ENCODE measurements at places on chromosomes 3 and 15. TPM values are rescaled to one million over a fixed set of nuclear protein-coding genes. Genes with fewer than 3 reads are reported as not detected.

Gene USP50
- 0.40 TPM for total RNA-seq

Gene CHCHD6
- 15.0 TPM for total RNA-seq

Gene OSTN
- total RNA-seq, result not detected

Gene GORASP1
- total RNA-seq, result 22.8 TPM

Gene SCN5A
- 0.33 TPM for total RNA-seq

Gene DNAH1
- 7.0 TPM for total RNA-seq

Gene FAM81A
- 0.83 TPM for total RNA-seq

Gene ALDH1A3
- total RNA-seq, result not detected

Gene ALG1L2
- not detected for total RNA-seq

Gene WDR73
- 26.7 TPM for total RNA-seq

Gene AADACL2
- not detected for total RNA-seq

Gene TM4SF4
- not detected for total RNA-seq

Gene NEK4
- total RNA-seq, result 35.7 TPM

Gene MAGEL2
- total RNA-seq, result not detected

Gene FRG2C
- total RNA-seq, result not detected

Gene C2CD4B
- total RNA-seq, result 0.13 TPM

Gene IL5RA
- 0.73 TPM for total RNA-seq

Gene RPSA
- 2,459 TPM for total RNA-seq

Gene DGKG
- total RNA-seq, result 0.20 TPM

Gene REC114
- total RNA-seq, result not detected

Gene RTP1
- not detected for total RNA-seq

- DNase-seq, result no peak
Measured at GRCh38 chr3:190619761-190620160, 105.9 kb downstream of the IL1RAP start.

DNA sequence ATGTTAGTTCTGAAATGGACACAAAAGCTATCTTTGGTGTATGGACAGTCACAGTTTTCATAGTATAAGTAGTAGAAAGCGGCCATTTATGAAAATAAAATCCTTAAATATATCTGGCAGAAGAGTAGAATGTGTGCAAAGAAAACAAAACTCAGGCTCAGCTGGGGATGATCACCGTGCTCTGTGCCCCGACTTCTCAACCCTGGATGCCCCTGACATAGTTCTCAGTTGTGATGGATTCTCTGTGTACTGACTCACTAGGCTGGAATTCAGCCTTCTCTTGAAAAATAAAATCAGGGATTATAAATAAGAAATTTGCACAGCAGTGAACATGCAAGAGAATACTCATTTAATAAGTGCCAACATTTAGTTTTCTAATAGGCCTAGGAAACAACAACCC lies 925.1 kb upstream of the NR2F2 start:
- DNase-seq, result no peak

DNA sequence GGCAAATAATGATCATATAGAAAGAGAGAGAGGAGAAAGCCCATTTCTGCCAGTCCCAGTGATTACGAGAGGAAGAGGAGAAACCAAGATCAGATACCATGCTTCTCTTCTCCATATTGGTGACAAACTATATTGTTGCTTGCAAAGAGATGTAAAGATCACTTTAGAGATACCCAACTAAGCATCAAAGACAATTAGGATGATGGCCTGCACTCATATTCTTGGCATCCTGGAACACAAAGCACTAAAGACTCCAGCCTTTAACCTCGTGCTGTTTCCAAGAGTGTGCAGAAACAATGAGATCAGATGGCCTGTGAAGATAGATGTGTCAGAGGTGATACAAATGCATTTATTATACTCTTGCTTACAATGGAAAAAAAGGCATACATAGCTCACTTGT lies 170.7 kb upstream of the TP63 start:
- no peak for DNase-seq

DNA sequence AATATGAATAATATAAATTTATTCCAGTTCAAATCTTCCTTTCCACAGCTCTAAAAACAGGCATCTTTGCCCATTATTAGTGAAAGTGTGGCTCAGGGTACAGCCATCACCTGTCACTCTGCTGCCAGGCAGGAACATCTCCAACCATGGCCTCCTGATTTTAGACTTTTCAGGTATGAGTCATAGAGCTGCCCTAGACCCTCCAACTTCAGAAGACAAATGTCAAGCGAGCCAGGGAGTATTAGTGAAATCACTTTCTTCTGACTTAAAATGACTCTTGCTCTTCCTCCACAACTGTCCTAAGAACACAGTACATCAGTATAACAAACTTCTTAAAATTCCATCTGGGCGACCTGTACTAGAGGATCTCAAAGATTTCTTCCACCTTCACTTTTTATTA lies 78.1 kb upstream of the AKAP13 start:
- DNase-seq, result no peak

DNA sequence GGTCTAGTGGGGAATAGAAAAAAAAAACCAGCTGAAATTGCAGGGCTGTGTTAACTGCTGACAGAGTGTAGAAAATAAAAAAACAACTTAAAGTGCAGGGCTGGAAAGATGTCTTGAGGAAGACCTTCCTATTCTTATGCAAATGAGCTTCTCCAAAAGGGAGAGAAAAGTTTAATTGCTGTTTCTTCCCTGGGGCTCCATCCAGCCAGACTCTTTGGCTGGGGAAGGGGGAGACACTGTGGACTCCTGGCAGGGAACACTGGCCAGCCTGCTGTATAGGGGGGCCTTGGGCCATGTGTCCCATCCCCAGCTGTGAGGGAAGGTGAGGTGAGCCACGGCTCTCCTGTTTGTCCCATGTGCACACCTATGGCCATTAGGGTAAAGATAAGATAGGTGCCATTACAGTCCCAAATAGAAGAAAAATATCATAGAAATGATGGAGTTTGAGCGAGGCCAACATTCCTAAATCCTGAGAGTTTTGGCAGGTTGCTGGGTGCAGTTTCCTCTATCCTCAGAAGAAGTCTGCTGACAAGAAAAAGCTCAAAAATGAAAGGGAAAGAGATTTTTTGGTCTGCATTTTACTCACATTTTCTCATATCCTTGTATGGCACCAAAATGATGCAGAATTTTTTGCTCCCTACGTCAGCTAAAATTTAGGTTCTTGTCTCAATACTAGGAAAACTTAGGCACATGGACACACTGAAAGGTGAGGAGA lies 901.7 kb downstream of the PLOD2 start:
- DNase-seq, result no peak

DNA sequence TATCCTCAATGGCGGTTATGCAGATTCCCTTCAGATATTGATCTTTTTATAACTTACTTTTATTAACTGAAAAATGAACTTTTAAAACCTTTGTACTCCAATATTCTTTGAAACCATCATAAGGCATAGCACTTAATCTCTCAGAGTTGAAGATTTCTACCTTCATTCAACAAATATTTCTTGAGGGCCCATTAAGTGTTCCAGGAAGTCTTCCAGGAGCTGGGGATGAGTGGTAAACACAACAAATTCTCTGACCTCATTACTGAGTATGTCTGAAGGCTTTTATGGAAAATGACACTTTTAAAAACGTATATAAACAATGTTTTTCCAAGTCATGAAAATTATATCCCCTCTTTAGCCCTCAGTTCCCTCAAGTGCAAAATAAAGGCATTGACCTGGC lies 575.3 kb upstream of the IL12A start:
- no peak for DNase-seq

- no peak for DNase-seq
Measured at GRCh38 chr15:61137105-61137792, 91.9 kb downstream of the RORA start.

DNA sequence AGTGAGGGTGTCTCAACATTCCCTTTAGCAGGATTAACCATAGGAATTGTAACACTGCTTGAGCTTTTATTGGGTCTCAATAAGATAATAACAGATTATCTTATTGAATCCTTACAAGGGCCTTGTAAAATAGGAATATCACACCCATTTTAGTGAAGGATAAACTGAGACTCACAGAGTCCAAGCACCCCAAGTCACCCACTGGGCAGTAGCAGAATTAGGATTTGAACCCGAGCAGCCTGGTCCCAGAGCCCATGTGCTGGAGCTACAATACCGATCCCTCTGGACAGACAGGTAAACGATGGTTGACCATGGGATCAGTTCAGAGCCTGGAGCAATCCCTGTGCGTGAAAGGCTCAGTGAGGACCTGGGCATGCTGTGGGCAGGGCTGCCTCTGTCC lies 56.3 kb upstream of the MRPS22 start:
- DNase-seq, result no peak

DNA sequence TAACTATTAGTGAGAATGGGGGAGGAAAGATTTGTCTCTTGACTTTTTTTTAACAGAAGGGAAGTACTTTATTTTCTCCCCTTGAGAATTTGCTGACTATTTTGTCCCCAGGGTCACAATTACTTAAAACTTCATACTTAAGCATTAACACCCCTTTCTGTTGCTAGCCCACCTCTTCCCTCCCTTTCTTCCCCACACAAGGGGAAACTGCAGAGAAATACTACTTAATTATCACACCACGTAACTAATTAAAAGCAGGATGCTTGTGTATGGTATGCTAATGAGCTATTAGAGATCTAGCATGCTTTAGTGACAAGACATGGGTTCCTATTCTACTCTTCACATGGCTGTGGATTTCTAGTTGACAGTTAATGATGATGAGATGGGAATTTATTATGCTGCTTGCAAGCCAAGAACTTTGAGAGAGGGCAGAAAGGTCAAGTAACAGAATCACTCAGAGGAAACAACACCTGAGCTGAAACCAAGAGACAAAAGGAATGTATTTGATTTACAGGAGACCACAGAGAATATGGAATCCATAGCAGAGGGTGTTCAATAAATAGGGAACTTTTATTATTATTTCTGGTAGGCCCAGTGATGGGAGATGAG lies 179.2 kb downstream of the LSAMP start:
- DNase-seq, result no peak

- DNase-seq, result no peak
Measured at GRCh38 chr3:64260431-64260830, 35.2 kb upstream of the PRICKLE2 start.

- no peak for DNase-seq
Measured at GRCh38 chr3:146974001-146974400, 368.9 kb upstream of the PLSCR5 start.

- no peak for DNase-seq
Measured at GRCh38 chr15:69609176-69609575, 156.6 kb downstream of the RPLP1 start.

- DNase-seq, result no peak
Measured at GRCh38 chr3:118055381-118055780, 979.3 kb downstream of the IGSF11 start.

- DNase-seq, result no peak
Measured at GRCh38 chr15:39787479-39787878, 4.8 kb upstream of the FSIP1 start.

DNA sequence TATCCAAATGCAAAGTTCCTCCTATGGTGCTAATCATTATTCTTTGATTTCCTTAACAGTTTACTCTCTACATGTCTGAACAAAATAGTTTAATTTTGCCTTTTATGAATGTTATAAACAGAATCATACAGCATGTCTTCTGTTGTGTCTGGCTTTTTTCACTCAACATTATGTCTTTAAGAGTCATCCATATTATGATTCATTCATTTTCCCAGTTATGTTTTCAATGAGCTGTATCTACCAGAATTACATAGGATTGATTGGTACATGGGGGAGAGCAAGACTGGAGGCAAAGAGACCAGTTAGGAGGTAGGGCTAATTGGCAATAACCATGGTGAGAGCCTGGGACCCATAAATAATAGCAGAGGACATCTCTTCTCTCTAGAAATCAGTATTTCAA lies 16.6 kb upstream of the RAP2B start:
- no peak for DNase-seq

DNA sequence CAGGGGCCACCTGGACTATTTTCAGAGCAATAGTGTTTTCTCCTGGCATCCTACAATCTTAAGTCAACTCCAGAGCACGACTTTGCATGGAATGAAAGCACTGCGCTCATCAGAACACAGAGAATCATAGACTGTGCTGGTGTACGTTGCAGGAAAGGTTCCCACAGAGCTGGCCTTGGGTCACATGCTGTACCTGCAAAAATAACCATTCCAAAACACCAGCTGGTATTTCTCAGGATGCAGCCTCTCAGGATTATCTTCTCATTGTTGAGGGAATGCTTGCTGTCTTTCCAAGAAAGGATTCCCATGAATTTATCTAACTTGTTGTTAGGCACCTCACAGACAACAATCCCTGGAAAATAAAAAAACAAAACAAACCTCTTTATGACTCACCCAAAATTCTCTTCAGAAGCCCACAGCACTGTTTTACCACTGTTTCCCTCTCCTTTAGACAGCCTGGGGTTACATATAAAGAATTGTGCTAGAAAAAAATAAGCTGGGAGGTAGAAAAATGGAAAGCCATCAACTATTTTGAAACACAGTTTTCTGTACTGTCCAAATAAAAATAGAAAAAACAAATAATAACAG lies 131.7 kb downstream of the ATP8B4 start:
- DNase-seq, result no peak

DNA sequence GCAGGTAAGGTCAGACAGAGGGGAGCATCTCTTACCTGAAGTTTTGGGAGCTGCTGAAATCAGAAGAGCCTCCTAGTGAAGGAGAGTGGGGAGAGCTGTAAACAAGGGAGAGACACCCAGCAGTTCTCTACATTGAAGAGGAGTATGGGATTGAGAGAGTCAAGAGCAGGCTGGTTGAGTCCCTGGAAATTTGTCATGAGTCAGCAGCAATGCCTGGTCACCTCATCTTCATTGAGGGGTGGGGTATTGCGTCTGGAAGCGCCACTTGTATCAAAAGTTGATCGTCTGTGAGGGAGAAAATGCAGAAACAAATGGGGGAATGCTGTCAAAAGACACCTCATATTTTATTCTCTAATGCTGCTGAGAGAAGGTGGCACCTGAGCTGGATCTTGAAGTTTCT lies 256.6 kb upstream of the CFAP20DC start:
- no peak for DNase-seq

DNA sequence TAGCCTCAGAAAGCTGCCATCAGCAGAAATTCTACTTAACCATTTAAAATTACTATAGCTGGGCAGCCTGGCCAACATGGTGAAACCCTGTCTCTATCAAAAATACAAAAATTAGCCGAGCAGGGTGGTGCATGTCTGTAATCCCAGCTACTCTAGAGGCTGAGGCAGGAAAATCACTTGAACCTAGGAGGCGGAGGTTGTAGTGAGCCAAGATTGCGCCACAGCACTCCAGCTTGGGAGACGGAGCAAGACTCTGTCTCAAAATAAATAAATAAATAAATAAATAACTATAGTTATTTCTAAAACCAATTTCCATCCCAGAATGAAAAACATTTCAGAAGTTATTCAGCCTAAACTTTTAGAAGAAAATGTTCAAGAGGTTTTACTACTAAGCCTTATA lies 25.1 kb downstream of the LRRFIP2 start:
- DNase-seq, result no peak

DNA sequence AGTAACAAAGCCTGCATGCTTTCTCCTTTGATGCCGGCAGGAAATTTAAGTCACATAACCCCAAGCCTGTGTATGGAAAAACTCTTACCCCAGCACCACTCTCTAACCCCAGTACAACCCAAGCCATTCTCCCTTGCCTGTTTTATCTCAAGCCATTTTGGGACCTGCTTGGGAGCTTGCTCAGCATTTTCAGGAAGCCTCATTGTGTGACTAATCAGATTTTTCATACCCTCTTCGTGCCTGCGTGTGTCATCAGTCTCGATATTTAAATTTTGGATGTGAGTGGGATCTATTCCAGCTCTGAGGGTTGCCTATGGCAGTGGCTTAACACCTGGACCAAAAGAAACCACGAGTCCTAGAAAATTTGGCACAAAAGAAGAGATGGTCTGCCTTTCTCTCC lies 426.2 kb downstream of the SQOR start:
- no peak for DNase-seq

GRCh38 chr15:88448991-88449461 lies 18.2 kb downstream of the MRPL46 start:
- DNase-seq, result no peak

- no peak for DNase-seq
Measured at GRCh38 chr15:84804005-84804900, 12.9 kb upstream of the ALPK3 start.

- no peak for DNase-seq
Measured at GRCh38 chr3:149554826-149555225, 80.3 kb downstream of the TM4SF4 start.
